HTR-8/SVneo (cell line): ENCODE measurements at places on chromosomes 4 and X.

GRCh38 chr4:31390849-31391248, 670.7 kb downstream of the PCDH7 start:
- DNase-seq: no peak

- no peak for DNase-seq
These were observed 43.1 kb upstream of the MXD4 start for GRCh38 chr4:2304877-2305561.

DNA sequence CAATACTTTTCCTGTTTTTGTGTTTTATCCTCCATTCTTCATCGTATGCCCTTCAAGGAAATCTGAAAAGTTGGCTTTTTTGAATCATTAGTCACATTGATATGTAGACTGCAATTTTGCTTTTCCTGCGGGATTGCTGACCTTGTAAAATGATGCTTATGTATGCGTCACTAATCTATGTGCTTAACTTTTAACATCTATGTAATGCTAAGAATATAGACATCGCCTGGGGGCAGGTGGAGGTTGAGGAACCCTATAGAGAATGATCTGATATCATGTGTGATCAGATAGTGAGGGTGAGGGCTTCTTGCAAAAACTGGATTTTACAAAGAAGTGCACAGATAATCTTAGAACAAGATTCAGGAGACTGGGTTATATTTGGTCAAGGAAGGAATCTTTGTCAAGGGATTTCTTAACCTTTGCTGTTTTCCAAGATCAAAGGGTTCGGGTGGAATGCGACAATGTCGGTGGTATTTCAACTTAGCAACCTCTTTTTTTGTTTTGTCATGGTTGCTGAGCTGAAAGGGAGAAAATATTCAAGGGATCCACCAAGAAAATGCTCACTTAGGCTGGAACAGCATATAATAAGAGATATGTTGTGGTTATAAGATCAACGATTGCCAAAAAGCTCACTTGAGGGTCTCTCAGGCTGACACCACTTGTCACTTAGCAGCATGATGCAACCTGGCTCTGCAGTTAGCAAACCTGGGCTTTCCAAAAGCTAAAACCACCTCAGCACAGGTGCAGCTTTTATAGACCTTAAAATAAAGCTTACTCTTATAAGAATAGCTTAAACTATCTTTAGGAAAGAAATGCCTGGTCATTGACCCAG, 70.6 kb upstream of the PUDP start:
- no peak for DNase-seq

DNA sequence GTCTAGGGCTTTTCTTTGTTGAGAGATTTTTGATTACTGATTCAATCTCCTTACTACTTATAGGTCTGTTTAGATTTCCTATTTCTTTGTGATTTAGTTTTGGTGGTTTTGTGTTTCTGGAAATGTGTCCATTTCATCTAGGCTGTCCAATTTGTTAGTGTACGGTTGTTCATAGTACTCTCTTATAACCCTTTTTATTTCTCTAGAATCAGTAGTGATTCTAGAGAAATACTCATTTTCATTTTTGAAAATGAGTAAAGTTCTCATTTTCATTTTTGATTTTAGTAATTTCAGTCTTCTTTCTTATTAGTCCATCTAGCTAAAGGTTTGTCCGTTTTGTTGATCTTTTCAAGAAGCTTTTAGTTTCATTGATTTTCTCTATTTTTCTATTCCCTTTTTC, 7.5 kb downstream of the IL13RA1 start:
- no peak for DNase-seq

DNA sequence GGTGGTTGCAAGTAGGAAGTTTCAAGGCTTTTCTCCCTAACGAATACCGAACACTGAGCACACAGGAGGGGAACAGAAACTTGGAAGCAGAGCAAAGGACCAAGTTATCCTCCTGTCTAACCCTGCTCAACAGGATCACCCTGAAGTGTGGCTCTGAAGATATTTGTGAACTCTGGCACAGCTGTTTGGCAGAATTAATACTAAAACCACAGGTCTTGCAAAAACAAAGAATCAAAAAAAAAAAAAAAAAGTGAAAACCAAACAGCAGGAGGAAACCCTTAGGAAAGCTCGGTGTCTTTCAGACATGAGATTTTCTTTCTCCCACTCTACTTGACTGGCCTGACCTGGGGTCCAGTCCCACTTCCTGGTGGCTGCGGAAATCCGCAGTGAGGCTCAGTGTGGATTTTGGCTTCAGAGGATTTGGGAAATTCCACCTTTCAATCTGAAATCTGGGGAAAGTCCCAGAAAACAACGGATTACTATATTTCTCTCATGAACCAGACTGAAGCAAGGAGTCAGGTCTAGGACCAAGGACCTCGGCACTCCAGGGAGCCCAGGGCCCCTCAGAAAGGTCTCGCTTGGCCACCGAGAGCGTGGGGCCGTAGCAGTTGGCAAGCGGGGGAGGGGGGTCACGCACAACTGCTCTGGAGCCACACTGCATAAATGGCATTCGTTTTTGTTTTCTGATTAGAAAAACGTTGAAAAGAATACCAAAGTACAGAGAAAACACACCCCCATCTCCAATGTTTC, 867 bp downstream of the TIFA start:
- peak; percentile 20 for DNase-seq

GRCh38 chr4:153706519-153706918, 22.4 kb downstream of the TLR2 start:
- DNase-seq: no peak

- peak; percentile 75 for DNase-seq
These were observed 66.7 kb upstream of the PGRMC2 start for GRCh38 chr4:128354205-128354821.

DNA sequence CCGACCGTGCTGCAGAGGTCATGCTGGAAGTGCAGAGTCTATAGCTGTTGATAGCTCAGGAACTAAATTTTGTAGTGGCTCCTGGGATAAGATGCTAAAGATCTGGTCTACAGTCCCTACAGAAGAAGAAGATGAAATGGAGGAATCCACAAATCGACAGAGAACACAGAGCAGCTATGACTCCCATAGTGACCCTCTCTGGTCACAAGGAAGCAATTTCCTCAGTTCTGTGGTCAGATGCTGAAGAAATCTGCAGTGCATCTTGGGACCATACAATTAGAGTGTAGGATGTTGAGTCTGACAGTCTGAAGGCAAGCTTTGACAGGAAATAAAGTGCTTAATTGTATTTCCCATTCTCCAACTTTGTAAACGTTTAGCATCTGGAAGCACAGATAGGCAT, 8.8 kb downstream of the MANBA start:
- no peak for DNase-seq

GRCh38 chr4:85114526-85114925, 148.0 kb upstream of the WDFY3 start:
- DNase-seq: no peak

DNA sequence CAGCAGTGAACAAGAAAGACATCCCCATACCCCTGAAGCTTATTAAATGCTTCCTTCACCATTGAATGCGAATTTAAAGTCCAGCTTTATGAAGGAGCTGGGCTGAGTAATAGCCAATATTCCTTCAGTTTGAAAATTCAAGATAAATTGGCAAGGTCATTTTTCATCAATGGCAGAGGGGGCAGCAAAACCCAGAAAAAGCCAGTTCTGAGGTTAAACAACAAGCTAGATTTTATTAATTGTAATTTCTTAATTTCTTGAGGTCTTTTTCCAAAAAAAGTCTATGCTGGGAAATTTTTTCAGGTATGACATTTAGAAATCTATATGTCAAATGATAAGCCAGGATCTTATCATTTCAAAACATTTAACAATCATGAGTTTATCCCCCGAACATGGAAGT, 808.9 kb downstream of the RPA4 start:
- DNase-seq: no peak

DNA sequence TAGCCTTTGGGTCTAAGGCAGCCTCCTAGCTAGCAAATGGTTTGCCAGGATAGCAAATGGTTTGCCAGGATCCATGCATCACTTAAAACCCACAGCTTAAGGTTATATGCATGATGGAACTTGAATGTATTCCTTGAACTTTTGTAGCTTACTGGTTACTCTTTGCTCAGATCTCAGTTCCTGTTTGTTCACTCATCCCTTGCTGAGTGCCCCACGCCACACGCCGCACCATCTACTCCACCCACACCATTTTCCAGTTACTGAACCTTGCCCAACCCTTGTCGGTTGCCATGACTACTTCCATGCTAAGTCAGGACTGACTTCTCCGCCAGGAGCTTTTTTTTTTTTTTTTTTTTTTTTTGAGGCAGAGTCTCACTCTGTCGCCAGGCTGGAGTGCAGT, 29.5 kb upstream of the XIAP start:
- DNase-seq: no peak

DNA sequence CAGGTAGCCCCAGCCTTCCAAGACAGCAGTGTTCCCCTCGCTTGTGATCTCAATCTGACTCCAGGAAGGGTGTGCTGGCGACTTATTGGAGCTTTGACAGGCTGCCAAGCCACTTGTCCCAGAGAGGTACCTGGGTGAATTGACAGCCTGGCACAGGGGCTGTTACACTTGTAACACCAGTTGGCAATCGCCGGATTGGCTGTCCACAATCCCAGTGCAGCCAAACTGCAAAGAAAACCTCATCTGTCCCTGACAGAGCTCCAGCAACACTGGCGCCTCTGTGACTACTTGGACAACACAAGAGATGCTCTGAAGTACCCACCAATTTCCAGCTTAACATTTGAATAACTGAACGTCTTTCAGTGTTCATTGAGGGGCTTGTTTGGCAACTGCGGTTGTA, 76.8 kb upstream of the PRPS1 start:
- no peak for DNase-seq

DNA sequence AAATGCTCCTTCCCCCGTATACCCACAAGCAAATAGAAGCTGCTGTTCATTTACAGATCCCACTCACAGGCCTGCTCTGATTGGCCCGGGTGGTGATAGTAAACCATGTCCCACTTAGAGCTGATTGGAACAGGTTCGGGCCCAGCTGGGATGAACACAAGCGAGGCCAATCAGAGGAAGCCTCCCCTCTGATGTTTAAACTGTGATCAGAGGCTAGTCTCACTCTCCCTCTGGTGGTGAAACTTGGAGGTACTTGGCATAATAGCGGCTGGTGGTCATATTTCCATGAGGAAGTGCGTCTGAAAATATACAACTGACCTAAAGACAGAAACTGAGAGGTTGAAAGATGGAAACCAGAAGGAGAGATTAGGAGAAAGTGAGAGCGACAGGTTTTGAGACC, 51.5 kb upstream of the TRPC3 start:
- DNase-seq: no peak

DNA sequence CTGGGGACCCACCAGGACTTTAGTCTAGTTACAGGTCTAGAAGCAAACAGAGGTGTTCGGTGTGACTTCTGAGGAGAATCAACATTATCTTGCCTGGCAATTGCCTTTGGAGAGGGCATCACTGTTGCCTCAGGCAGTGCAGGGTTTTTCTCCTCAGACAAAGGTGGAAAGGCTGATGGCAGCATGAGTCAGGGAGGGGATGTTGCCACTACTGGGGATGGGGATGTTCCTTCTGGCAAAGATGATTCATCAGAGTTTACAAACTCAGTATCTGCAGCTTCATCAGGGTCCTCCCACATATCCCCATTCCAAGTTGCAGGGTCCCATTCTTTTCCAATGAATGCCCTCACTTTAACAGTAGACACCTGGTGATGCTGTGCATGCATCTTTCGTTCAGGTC, 91.3 kb upstream of the GALNTL6 start:
- DNase-seq: no peak

DNA sequence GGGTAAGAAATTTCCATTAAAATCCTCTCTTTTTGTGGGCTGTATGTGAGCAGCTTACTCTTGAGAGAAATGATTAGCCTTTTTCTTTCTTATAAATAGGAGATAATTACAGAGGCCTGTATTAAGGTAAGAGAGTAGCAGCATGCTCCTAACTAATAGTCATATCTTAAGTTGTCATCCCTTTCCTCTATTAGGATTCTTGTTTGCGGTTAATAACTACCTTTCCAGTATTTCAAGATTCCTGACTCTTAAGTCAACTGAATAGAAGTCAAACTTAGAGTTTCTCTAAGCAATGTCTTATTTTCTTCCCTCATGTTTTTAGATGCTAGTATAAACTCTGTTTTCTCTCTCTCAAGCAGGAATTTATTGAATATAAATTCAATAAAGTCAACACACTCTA, 139.9 kb upstream of the GPRIN3 start:
- no peak for DNase-seq

DNA sequence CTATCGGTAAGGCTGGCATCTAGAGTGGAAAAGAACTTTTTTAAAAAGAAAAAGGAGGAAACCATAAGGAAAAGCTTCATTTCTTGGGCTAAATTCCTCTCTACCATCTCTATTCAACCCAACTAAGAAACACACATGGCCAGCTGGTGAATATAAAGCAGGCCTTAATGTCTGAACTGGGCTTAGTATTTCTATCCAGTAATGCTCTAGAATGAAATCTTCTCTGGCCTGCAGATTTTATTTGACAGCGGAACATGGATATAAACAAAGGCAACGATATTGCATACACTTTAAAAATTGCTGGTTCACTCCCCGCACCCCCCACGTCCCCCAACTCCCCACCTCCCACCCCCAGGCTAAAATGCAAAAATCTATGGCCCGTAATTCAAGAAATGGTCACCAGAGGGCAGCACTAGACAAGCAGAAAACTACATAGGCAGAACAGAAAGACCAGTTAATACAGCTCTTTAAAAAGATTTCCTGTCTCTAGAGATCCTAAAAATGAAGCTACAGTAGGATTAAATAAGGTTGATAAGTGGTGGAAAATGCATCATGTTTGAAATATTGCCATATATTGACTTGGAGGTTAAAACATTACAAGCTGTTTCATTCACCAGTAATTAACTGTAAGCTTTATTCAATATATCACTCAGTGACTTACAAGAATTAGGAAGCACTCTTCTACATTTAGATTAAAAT, 155.2 kb upstream of the GALNT7 start:
- DNase-seq: peak; percentile 48

DNA sequence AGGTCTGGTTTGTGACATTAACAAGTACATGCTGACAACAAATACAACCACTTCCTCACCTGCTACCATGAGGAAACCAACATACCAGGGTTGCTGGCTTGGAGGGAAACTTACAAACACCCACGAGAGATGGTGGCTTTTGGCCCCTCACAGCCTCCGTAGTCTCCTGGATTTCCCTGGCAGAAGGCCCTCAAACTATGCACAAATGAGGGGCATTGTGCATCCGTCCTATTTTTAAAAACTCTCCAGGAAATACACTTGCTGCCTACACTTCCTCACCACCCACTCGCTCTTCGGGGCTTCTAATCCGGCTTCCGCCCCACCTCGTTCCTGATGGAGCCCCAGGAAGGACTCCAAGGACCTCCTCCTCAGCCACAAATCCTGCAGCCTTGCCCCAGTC, 355.0 kb upstream of the GATB start:
- DNase-seq: no peak

DNA sequence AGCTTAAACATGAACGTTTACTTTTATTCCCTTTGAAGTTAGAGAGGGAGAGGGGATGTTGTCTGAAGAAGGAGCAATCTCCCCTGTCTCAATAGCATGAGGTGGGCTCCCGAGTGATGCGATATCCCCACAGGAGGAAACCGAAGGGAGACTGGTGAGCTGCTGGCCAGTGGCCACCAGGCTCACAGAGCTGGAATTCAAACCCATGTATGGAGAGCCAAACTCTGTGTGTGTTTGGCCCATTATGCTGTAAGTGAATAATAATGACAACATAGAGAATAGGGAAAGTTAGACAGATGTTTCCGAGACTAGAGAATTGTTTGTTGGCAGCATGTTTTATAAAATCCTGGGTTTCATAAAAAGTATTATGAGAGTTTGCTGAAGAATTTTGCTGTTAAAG, 66.1 kb upstream of the CLNK start:
- DNase-seq: no peak
